Stimulated activated CD8-positive, alpha-beta memory T cell treated with anti-CD3 and anti-CD28 coated beads, Interleukin-4, amount 100 ng/mL, for 1 hour (primary cell): ENCODE measurements at places on chromosomes 7 and 10.

DNA sequence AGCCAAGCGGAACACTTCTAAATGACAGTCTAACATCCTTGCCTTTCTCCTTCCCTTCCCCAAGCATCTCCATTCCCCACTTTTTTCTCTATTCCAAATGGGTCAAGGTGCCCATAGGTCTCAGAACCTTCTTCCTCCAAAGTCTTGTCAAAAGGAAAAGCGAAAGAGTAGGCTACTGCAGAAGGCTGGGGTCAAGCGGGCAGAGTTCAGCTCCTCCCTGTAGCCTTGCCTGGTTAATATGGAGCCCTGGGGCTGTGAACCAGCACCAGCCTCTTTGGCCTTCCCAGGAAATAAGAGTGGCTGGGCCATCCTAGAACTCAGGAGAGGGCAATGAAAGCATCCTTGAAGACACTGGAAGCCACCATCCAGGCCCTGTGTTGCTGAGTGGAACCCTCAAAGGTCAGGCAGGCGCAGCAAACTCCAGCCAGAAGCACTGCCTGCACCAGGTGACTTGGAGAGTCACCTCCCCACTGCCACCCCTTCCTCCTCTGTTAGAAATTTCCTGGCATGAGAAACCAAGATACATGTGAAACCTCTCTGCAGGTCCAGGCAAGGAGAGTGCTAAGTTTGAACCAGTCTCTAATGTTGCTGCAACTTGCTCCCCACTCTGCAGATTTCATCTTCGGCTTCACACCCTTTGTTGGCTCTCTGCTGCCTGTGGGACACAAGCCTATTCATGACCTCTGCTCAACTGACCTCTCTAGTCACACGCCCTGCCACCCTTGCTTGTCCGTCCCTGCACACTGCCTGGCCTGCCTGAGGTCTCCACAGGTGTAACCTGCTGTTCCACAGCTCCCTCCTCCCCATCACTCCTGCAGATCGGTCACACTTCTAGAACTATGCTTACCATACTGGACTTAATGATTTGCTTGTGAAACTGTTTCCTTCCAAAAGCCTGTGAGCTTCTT, 74.9 kb downstream of the SH3PXD2A start:
- DNase-seq: no peak

DNA sequence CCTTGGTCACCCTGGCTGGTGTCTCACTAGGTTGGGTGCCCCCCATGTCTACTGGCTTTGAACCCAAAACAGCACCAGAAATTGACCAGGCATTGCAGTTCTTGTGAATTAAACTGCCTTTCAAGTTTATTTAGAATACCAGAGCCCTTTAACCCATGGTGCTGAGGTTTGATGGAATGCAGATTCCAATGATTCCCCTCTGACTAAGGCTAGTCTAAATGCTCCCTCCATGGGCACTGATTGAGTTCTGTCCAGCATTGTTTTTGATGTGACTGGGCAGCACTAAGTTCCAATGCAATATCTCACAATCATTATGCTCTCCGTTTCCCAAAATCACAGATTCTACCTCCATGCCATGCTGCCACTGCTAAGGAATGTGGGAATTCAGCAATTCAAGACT, 1047.4 kb upstream of the LRRN3 start:
- no peak for DNase-seq

DNA sequence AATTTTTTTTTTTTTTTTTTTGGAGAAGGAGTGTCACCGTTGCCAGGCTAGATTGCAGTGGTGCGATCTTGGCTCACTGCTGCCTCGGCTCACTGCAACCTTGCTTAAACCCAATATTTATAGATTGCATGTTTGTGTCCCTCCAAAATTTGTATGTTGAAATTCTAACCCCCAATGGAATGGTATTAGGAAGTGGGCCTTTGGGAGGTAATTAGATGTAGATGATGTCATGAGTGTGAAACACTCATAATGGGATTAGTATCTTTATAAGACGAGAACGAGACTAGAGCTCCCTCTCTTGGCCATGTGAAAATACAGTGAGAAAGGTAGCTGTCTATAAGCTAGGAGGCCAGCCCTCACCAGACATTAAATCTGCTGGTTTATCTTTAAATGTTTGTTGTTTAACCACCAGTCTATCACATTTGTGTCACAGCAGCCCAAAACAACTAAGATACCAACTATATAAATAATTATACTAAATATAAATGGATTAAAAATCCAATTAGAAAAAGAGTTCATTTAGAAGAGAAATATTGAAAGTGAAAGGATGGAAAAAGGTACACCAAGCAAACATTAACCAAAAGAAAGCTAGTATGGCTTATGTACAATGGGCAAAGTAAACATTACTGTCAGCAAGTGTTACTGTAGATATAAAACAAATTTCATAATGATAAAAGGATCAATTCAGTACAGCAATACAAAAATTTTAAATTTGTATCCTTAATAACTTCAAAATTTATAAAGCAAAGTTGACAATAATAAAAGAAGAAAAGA, 9.3 kb downstream of the TCAF1 start:
- DNase-seq: no peak

DNA sequence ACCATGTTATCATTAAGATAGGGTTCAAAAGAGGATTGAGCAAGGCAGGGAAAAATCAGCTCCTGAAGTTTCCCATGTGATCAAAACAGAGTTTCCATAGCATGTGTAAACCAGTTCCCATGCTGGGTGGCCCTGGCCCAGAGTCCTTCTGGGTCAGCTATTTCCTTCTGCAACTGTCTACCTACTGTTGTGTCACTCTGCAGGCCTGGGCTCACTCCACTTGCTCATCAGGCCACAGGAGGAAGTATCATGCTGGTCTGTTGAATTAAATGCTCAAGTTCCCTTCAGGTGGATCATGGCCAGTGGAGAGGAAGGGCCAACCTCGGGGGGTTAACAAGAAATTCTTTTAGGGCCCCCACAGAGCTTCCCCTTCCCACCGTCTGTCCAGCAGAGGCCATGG, 104.7 kb downstream of the GFRA1 start:
- no peak for DNase-seq
